NCI-H2029 treated with DMSO at 0.1 percent for 48 hours (cell line): ENCODE measurements at places on chromosomes 6 and 20.

DNA sequence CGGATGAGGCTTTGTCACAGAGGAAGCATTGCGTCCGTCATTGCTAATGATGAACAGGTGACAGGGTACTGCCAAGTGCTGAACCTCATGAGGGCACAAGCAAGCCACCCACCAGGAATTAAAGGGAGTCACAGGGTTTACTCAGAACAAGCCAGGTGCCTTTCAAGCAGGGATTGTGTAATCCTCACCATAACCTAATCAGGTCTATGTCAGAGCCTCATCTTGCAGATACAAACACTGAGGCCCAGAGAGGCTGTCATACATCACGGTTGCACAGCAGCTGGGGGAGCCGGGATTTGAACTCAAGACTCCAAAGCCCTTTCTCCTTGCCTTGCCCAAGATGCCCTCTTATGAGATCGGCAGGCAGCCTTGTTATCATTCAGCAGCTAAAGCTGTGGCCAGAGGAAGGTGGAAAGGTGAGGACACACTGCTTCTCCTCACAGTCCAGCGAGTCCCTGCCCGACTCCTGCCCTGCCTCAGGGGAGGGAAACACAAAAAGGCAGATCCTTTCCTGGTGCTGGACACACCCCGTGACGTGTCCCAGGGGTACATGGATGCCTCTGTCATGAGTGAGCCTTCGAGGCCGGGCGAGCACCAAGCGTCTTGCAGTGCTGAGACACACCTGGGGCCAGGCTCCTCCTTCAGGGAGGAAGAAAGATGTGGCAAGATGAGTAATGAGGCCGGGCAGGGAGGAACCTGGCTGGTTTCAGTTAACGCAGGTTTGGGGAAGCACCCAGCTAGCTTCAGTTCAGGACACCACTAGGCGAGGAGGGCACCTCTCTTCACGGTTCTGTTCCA is 214.9 kb downstream of the LY86 start:
- no peak for DNase-seq

DNA sequence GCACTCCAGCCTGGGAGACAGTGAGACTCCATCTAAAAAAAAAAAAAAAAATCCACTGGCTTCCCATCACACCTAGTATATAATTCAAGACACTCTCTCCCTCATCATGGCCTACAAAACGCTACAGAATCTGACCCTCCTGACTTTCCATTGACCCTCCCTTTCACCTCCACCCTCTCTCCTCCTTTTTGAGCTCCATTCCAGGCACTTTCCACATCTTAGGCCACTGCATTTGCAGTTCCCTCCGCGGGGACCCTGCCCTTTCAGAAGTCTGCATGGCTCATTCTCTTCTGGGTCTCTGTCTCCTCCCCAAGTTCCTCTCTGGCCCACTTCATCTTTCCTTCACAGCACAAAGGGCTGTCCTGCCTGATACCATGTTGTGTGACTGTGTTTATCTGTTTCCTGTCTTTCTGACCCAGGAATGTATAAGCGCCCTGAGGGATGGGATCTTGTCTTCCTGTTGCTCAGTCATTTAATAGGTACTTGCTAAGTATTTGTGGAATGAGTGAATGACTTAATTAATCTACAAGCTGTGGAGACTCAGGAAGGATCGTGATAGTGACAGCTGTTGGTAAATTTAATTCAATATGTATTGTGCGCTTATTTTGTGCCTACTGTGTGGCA is 35.2 kb downstream of the NCR2 start:
- DNase-seq: no peak

- DNase-seq: no peak
Observed at GRCh38 chr6:22239261-22239921, 57.4 kb downstream of the PRL start.

DNA sequence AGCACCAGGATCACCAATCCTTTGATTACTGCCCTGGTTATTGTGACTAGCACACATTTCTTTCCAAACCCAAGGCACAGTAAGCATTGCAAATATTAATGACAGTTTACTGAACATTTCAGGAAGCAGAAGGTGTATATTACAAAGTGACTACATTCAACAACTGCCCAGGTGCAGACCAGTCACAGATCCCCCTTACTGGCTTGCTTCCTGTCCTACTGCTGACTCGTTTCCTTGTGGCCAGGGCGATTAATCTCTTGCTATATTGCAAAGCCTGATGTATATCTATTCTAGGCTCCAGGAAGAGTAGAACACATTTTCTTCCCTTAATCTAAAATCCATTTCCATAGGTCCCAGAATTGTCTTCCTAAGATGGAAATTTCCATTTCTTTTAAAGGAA is 77.2 kb upstream of the EPHA7 start:
- DNase-seq: no peak

DNA sequence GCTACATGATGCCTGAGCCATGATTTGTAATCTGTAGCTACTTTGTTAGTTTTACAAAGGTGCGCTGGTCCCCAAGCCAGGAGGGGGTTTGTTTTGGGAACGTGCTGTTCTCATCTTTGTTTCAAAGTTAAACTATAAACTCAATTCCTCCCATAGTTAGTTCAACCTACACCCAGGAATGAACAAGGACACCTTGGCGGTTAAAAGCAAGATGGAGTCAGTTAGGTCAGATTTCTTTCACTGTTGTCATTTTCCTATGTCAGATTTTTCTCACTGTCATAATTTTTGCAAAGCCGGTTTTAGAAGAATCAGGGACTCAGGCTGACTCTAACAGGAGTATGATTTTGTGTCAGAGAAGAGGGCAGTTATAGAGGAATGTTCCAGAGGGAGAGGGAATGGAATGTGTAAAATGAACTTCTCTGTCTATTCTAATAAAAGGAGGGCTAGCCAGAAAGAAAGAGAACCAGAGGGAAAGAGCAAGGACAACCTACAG is 2.3 kb upstream of the GMPR start:
- DNase-seq: no peak

DNA sequence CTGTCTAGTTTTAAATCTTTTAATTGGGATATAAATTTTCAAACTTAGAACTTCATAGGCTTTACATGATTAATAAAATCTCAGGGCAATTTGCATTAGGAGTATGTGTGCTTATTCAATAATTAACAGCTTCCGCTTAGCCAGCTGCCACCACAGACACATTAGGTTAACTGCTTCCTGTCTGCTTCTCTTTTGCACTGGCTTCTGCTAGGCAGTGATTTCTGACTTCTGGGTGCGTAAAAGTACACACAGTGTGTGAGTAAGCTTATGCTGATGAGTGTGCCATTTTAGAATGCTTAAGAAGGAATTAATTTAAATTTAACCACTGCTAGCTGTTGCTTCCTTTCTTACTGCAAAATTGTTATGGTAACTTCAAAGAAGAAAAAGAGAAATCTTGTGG is 73.9 kb downstream of the F13A1 start:
- DNase-seq: no peak

DNA sequence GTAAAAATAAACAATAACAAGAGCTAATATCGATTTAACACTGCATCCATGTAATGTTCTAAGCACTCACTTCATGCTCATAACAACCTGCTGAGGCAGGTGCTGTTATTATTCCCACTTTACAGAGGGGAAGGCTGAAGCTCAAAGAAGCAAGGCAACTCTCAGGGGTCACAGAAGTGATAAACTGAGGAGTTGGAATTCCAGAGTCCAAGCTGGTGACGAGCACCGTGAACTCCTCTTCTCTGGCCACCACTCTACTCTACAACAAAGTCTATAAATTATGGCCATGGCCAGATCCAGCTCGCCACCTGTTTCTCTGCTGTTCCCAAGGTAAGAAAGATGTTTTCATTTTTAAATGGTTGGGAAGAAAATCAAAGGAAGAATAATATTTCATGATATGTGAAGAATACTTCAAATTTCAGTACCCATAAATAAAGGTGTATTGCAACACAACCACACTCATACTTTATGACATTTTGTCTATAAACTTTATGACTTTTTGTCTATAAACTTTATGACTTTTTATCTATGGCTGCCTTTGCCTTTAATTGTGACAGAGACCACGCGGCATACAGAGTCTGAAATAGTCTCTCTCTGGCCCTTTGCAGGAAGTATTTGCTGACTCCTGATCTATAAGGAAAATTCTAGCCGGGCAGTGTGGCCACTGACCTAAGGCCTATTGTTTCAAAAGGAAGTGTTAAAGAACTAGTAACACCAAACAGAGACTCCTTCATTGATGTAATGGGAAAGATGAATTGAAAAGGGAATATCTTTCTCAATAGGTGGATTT is 113.2 kb upstream of the KCNG1 start:
- no peak for DNase-seq

DNA sequence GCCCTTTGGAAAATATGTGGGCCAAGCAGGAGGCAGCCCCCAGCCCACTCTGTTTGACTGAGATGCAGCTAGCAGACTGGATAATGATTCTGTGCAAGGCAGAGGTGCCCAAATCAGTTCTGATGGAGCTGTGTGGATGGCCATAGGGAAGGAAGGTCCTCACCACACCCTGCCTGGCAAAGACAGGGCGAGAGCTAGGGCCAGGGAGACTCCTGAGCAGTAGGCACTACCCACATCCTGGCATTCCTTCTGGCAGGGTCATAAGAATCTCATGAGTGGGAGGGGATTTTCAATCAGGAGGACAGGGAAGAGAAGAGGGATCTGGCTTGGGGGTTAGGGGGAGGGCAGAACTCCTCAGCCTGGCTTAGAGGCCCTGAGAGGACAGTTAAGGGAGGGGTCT is 18.6 kb upstream of the TREM2 start:
- no peak for DNase-seq

- no peak for DNase-seq
Observed at GRCh38 chr6:156916130-156916801, 139.1 kb downstream of the ARID1B start.

GRCh38 chr20:50982363-50982762 is 23.7 kb downstream of the MOCS3 start:
- DNase-seq: peak; percentile 9

- DNase-seq: no peak
Observed at GRCh38 chr6:159074876-159075275, 30.1 kb upstream of the TAGAP start.

DNA sequence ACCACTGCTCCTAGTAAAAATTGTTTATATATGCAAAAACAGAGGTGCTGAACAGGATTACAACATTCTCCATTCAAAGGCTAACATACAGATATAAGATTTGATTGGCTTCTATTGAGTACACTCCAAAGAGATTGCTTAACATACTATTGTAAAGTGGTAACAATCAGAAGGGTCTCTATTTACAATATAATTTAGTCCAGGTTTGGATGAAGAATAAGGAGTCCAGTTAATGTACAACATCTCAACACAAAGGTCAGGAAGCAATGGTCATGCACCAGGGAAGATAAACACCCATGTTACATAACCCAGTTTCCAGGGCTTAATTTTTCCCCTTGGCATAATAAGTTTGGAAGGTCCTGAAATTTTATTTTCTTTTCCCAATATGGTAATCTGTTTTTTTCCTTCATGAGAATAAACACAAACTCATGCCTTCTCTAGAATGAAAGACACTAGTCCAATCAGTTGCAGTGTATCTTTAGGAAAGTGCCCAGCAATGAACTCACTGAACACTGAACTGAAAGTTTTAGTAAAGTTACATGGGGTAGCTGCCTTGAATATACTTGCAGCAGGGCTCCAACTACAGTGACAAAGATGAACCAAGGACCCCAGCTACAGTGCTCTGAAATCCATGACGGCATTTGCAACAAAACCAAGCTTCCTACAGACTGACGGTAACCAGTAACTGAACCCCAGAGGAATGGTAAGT is 255.3 kb upstream of the GJE1 start:
- DNase-seq: no peak

DNA sequence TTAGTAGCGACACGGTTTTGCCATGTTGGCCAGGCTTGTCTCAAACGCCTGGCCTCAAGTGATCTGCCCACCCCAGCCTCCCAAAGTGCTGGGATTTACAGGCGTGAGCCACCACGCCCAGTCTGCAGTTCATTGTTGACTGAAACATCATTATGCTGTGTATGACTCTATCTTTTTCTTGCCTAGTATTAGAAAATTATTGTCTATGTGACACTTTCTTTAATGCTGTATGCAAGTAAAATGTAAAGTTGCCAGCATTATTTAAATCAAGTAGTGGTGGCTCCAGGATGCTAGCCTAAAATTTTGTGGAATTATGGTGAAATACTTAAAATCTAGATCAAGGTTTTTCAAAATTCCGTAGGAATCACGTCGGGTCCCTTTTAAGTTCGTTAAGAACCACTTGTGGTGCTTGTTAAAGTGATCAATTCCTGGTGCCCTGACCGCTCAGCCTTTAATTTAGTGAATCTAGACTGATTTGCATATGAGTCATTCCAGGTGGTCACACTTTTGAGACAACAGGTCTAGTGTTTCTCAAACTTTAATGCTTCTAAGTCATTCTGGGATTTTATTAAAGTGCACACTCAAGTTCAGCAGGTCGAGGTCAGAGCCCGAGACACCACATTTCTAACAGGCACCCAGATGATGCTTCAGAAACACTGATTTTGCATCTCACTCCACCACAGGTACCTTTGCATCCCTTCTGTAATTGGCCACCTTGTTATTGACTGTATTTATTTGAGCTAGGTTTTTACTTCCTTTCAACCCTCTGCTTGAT is 132.6 kb upstream of the MTHFD1L start:
- no peak for DNase-seq

- no peak for DNase-seq
Observed at GRCh38 chr6:149974825-149975224, 11.1 kb downstream of the ULBP1 start.

- no peak for DNase-seq
Observed at GRCh38 chr20:1872459-1873097, 22.6 kb upstream of the SIRPA start.

- no peak for DNase-seq
Observed at GRCh38 chr6:118789419-118789818, 104.5 kb upstream of the ASF1A start.

GRCh38 chr6:168179133-168179532 is 100.1 kb upstream of the FRMD1 start:
- DNase-seq: no peak

DNA sequence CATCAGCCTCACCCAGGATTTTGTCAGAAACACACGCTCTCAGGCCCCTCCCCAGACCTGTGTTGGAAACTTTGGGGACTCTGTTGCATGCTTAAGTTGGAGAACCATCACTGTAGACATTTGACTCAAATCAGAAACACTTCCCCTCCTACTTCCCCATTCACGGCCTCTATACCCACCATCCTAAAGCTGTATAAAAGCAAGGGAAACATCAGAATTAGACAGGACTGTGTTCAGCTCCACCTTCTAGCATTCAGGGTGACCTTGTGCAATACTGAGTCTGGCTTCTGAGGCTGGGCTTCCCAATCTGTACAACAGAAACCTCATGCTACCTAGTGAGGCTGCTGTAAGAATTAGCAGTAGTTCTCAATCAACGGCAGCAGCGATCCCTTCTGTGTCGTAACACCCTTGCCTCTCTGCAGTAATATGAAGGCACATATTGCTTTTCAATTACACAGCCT is 252.3 kb downstream of the LY86 start:
- no peak for DNase-seq

DNA sequence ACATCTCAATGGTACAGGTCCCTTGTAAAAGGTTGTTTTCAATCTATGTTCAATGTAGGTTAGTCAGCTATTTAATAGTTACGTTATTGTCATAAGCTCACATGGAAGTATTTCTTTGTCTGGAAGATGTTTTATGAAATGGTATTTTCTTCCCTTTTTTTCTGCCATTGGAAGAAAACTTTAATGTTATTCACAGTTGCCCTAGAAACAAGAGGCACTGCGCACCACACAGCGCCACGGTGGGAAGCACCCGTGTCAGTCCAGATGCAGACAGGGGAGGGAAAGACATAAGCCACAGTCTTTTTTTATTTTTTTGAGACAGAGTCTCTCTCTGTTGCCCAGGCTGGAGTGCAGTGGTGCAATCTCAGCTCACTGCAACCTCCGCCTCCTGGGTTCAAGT is 82.1 kb downstream of the GCNT2 start:
- no peak for DNase-seq
